LHCN-M2 (cell line): ENCODE measurements at places on chromosomes 1 and 21.

- no peak for DNase-seq
Measured at GRCh38 chr1:107081102-107081501, 24.6 kb downstream of the PRMT6 start.

DNA sequence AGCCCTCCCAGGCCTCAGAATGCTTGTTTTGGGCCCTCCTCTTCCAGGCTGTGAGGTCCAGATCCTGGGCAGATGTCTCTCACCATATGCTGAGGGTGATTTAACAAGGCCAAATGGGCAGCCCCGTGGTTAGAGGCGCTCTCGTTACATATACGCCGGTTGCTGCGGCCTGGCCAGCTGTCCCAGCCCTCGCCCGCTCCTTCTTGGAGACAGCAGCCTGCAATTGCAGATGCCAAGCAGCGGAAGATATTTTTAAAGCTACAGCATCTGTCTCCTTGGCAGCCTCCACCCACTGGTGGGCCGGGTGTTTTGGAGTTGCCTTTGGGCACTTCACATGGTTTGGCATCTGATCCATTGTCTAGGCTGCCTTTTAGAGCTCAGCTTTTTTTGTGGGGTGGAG lies 178.8 kb upstream of the NFIA start:
- peak; percentile 96 for DNase-seq

DNA sequence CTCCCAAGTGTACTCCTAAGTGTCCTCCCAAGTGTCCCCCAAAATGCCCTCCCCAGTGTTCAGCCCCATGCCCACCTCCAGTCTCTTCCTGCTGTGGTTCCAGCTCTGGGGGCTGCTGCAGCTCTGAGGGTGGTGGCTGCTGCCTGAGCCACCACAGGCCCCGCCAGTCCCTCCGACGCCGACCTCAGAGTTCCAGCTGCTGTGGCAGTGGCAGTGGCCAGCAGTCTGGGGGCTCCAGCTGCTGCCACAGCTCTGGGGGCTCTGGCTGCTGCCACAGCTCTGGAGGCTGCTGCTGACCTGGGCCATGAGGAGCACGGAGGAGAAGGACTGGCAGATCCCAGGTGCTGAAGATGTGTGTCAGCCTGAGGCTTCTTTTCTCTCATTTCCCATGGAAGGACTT lies 993 bp downstream of the LCE5A start:
- DNase-seq, result no peak

DNA sequence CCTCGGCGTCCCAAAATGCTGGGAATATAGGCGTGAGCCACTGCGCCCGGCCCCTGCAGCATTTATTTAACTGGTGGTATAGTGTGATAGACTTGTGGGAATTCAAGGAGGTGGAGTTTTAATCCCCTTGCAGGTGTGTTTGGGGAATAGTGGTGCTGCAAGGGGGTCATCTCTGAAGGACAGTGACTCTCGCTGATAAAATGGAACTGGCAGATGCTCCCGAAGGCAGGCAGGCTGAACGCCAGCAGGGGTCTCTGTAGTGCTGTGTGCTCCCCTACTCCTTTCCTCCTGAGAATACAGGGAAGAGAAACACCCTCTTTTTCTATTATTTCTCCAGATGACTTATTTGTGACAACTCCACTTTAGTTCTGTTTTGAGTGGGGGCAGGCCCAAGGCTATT lies 4.0 kb downstream of the OSCP1 start:
- peak; percentile 9 for DNase-seq

GRCh38 chr1:12315146-12315545 lies 85.3 kb downstream of the VPS13D start:
- DNase-seq, result no peak

DNA sequence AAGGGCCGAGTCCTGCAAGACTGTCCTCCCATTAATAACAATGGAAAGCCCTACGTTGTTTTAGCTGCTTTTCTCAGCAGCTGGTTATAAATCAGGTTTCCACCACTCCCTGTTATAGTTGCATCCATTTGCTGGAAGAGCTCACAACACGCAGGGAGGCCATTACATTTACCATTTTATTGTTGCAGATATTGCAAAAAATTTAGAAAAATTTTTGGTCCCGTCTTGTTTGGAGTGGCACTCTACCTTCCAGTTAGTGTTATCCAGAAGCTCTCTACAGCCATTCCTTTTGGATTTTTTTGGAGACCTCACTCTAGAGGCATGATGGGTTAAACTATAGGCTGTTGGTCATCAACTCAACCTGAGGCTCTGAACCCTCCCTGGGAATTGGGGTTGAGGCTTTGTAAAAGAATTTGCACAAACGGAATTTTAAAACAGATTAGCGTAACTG lies 1532.1 kb upstream of the TPTE start:
- DNase-seq, result no peak

DNA sequence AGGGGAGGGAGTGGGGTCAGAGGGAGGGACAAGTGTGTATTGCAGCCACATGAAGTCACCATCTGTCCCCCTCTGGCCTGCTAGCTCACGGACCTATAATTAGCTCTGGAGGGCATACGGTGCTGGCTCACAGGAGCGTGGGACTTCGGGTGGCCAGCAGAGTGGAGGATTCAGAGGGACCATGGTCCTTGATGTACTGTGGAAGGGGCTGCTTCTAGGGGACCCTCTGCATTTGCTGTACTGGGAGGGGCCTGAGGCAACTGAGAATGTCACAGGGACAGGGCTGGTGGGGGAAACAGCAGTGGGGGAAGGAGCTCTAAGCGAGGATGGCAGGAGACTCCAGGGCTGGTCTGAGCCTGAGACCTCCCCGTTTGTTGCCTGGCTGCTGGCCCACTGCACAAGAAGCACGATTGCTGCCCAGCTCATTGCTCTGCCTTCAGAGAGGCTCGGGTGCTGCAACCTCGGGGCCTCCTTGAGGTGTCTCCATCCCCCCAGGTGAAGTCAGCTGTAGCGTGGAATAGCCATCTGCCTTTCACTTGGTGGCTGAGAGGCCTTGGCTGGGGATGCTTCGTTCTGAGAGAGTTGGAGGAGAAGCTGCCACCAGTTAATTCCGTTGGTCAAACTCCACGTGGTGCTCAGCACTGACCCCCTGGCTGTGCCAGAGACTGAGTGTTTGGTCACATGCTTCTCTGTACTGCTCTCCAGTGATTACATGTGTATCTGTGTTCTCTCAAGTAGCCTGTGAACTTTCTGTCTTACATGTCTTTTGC lies 2.7 kb downstream of the PPFIA4 start:
- DNase-seq, result no peak

GRCh38 chr1:119288751-119289150 lies 79.8 kb upstream of the HAO2 start:
- DNase-seq, result no peak

DNA sequence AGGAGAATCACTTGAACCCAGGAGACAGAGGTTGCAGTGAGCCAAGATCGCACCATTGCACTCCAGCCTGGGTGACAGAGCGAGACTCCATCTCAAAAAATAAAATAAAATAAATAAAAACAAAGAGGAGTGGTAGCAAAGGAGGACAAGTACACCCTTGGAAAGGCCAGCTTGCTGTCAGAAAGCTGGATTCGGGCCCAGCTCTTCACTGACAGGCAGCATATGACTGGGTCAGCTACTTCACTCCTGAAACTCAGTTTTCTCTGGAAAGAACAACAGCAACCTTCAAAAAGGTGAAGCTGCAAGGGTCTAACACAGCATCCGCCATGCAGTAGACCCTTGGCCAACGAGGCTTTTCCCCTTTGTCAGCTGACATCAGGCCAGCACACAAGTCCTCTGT lies 156.0 kb upstream of the TIAM1 start:
- DNase-seq, result no peak

DNA sequence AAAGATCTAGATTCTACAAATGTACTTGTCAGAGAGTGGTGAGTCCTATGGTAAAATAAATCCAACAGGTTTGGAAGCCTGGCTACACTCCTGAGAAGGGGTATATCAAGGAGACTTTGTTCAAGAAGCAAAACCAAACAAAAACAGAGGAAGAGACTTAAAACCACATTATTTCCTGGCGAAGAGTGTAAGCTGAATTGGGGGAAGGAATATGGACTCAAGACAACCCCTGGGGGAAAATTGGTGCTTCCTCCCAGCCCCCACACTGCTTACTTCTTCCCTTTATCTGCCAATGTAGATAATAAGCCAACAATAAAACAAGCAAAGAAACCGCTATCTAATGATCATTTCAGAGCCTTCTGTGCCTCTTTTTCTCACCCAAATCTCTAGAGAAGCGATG lies 48.4 kb upstream of the ZBTB18 start:
- DNase-seq, result no peak

- peak; percentile 13 for DNase-seq
Measured at GRCh38 chr1:85091671-85092280, 43.5 kb upstream of the MCOLN3 start.

DNA sequence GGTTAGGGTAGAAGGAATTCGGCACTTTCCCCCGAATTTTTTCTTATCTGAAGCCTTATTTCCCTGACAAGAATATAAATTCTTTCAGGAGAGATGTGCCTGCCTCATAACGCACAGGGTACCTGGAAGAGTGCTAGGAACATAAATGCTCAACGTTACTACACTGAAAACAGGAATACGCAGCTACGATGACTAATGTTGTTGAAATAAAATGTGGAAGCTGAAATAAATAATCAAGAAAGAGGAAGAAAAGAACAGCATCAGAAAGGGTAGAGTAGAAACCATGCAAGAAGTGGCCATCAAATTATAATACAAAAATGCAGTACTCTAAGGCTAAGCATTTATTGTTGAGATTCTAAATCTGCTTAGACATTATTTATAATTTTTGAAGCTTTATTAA lies 33.9 kb downstream of the SLC66A1 start:
- DNase-seq, result no peak

DNA sequence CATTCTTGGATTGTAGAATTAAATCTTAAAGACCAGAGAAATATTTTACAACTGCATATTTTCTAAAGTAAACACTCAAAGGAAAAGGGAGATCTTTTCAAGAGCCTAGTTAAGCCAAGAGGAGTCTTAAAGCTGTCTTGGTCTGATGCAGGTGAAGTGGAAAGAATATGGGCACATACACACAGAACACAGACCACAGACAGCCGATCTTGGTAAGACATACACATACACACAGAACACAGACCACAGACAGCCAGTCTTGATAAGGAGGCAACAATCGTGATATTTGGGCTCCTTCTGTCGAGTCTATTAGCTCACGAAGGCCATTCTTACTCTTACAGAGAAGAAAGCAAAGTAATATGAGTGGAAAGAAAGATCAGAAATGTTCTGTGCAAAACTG lies 1153.9 kb upstream of the TMPRSS15 start:
- no peak for DNase-seq

GRCh38 chr1:53246261-53247134 lies 8.2 kb upstream of the MAGOH start:
- no peak for DNase-seq

- DNase-seq, result no peak
Measured at GRCh38 chr21:17391811-17392340, 121.0 kb upstream of the CXADR start.

DNA sequence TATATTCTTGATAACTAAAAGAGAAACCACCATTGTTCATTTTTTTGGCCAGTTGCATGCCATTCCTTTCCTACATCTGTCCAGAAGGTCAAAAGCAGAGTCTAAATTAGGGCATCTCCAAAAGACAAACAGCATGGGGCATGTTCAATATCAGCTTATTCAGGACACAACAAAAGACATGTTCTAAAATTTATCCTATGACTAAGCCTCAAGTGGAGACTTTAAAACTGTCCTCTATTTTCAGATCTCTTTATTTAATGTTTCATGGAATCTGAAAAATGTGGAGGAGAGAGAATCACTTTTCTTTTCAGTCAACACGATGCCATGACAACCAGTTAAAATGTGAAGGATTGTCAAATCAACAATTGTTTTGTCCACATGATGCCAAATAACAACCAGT lies 303.4 kb upstream of the PRMT6 start:
- peak; percentile 8 for DNase-seq

- DNase-seq, result peak; percentile 80
Measured at GRCh38 chr1:183080406-183080805, 57.2 kb downstream of the LAMC1 start.

- peak; percentile 61 for DNase-seq
Measured at GRCh38 chr1:173255214-173255813, 48.2 kb upstream of the TNFSF4 start.

GRCh38 chr21:37219761-37220432 lies 47.2 kb downstream of the VPS26C start:
- DNase-seq, result peak; percentile 38

DNA sequence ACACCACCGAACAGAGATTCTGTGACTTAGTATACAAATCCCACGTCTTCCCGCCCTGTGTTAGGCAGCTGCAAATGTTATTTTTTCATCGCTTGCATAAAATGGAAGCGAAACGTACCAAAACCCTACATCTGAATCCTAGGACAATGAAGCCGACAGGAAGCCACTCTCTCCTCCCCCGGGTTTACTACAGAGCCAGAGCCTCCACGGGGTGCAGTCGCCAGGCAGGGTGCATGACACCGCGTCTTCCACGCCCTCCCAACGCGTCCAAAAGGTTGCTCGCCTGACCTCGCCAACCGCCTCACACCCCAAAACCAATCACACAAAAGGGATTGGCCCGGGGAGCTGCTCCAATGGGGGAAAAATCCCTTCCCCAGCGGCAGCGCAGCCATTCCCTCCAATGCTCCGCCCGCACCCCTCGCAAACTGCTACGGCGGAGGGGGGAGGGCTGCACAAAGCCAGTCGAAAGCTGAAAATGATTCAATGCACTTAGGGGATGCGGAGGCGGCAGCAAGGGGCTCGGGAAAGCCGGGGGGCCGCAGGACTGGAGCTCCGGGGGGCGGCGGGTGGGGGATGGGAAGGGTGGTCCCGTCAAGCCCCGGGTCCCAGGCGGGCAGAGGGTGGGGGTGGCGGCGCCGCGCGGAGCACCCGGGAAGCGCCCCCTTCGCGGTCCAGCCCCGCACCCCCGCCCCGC lies 701 bp downstream of the CEP170 start:
- DNase-seq, result peak; percentile 77

DNA sequence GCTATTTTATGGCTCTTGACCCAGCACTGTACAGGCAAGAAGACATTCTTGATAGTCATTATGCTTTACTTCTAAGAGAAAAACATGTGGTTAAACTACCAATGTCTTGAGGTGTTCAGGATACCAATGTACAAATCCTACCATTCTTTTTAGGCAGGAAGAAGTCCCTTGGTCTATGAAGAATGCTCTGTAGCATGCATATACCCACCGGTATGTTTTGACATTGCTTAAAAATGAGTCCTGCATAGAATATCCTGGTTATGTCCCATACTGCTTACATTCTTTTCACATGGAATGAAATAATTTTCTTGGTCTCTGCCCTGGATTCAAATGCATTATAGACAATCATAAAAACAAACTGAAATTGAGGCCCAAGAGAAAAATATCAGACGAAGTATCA lies 4.8 kb downstream of the KRTAP27-1 start:
- no peak for DNase-seq

GRCh38 chr1:1014799-1015681 lies 1.7 kb downstream of the ISG15 start:
- no peak for DNase-seq

GRCh38 chr1:180515857-180516388 lies 13.5 kb upstream of the ACBD6 start:
- peak; percentile 84 for DNase-seq

- no peak for DNase-seq
Measured at GRCh38 chr1:113858418-113858817, 13.1 kb downstream of the PTPN22 start.

DNA sequence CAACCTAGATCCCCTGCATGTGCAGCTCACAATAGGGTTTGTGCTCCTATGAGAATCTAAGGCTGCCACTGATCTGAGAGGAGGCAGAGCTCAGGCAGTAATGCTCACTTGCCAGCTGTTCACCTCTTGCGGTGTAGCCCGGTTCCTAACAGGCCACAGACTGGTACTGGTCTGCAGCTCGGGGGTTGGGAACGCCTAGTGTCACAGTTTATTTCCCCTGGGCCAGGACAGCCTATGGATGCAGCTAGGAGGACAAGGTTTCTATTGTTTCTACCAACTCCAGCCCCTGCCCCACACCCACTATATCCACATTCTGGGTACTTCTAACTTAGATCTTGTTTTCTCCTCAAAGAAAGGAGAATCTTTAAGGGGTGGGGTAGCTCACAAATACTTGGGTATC lies 58.7 kb upstream of the PRRC2C start:
- DNase-seq, result no peak
